ENCODE measurements at places on chromosomes 13 and 19.

- DNase-seq: peak; percentile 39
Measured at GRCh38 chr19:11377237-11377636, 2.8 kb downstream of the SWSAP1 start.

- no peak for DNase-seq
Measured at GRCh38 chr19:55690109-55690768, 15.2 kb downstream of the EPN1 start.

DNA sequence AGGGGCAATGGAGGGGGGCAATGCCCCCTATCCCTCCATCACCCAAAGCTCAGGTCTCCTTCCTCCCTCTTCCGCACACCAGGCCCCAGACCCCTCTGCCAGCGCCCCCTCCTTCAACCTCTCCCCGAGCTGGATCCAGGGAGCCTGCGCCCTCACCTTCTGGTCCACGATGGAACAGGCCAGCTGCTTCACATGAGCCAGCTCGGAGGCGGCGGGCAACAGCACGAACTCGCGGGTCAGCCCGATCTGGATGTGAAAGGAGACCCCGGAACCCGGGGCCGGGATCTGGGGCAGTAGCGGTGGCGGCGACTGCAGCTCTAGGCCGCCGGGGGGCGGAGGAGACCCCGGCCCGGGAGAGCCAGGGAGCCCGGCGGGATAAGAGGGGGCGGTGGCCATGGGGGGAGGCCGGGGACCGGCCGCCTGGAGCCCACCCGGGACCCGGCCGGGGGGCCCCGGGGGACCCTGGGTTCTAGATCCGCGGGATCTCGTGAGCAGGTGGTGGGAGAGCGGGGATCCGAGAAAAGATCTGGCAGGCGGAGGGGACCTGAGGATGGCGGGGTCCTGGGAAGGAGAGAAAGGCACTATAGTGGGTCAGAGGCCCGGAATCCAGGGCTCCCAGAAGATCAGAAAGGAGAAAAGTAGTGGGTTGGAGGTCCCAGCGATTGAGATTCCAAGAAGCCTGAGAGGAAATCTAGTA lies 791 bp downstream of the PRKD2 start:
- DNase-seq: no peak

DNA sequence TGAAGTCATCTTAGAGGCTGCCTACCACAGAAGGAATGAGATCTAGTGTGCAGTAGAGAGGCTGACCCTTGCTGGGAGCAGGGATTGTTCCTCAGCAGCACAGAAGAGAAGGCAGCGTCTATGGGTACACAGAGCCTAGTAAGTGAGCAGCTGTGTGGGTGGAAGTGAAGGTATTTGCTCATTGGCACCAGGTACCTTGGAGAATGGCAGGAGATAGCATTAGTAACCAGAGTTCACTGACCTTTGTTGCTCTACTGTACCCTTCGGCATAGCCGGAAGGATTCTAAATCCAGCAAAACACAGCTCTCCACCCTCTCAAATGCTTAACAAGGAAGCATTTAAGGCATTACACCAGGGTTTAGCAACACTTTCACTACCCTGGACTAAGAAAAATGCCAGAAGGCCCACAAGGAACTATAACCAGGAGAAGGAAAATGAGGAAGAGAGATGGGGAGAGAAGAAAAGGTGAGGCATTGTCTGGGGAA lies 12.3 kb downstream of the SOX21 start:
- no peak for DNase-seq

DNA sequence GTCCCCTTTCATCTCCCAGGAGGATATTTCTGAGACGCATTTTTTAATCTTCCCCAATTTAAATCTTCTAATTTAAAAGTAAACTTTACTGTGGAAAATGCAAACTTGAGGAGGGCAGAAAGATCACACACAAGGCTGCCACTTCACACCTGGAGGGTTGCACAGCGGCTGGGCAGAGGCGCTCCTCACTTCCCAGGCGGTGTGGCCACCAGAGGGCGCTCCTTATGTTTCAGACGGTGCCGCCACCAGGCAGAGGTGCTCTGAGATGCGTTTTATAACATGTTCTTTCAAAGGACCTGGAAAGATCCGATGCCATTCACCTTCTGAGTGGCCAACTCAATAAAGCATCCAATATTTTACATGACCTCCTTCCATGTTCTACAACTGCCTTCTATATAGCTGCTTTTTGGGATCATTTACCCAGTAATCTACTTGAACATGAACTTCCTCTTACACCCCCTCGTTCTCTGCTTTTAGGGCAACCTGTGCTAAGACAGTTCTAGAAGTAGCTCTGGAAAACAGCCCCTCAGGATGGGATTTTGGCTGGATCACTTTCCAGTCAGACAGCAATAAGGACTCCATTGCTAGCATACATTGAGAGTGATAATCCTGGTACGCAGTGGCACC lies 14.8 kb upstream of the MTUS2 start:
- DNase-seq: no peak

DNA sequence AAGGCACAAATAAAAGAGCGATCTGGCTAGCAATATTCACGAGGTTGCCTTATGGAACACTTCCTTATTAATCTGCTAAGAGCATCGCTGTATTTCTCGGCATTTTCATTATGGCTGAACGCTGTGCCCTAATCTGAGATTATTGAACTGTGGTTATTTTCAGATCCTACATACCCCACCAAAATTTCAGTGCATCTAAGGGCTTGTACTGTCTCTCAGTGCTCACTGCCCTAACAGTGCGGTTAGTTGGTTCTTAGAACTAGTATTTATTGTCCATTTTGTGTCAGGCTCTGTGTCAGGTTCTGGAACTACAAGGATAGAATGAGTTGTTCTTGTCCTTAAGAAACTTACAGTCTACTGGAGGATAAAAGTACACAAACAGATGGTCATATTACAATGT lies 51.6 kb downstream of the FLT3 start:
- no peak for DNase-seq

DNA sequence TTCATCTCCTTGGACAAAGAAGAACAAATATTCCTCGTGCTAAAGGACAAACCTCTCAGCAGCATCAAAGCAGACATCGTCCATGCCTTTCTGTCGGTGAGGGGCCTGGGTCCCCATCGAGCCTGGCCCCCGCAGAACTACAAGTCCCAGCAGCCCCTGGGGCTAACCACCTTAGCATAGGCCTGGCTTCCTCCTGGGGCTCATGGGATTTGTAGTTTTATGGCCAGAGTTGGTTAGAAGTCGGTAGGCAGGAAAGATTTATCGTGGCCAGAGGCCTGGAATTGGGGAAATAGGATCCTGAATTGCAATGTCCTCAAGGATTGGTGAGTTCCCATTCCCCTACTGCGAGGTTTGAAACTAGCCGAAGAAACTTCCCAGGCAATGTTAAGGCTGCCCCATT lies 19.6 kb downstream of the TMEM150B start:
- no peak for DNase-seq

DNA sequence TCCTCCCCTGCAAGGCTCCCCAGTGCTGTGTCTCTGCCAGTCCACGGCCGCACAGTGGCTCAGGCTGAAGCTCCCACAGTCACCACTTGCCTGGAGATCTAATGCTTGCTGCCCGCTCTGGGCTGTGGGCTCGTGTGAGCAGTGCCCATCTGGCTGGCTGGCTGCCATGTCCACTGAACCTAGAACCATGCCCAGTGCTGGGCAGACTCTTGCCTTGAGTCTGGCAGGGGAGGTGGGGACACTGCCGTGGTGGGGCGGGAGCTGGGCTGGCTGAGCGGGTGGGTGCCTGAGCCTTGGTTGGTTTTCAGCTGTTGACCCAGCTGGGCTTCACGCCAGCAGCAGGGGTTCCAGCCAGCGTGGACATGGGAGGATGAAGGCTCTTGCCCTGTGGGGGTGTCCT lies 52.3 kb downstream of the CRTC1 start:
- DNase-seq: peak; percentile 44

- DNase-seq: no peak
Measured at GRCh38 chr13:25881971-25882451, 169.8 kb downstream of the SHISA2 start.

GRCh38 chr19:40503320-40503695 lies 36.5 kb downstream of the SPTBN4 start:
- DNase-seq: no peak

DNA sequence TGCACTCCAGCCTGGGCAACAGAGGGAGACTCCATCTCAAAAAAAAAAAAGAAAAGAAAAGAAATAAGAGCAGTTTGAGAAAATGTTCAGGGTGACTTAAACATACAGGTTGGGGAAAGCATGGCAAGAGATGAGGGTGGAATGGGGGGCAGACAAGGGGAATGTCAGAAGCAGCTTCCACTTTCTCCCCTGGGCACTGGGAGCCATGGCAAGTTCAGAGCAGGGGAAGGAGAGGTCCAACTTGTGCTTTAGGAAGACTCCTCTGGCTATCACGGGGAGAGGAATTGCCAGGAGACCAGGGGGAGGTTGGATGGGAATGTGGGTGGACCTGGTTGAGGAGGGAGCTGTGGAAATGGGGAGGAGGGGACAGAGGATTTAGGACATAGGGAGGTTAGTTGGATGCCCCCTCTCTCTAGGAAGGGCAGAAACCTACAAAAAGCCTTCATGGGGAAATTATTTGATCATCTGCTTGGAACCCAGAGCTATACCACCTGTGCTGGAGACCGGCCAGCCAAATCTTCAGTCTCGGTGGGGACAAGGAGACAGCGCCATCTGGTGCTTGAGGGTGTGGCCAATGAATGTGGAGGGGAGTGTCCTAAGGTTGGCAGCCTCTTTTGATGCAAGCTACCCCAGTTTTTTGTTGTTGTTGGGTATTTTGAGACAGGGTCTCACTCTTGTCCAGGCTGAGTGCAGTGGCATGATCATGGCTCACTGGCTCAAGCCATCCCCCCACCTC lies 7.3 kb upstream of the STRN4 start:
- DNase-seq: peak; percentile 26

GRCh38 chr13:79659121-79659521 lies 178.2 kb downstream of the NDFIP2 start:
- no peak for DNase-seq

GRCh38 chr13:108929532-108930206 lies 300.3 kb downstream of the MYO16 start:
- no peak for DNase-seq

- no peak for DNase-seq
Measured at GRCh38 chr19:56778351-56778750, 62.2 kb downstream of the PEG3 start.

- no peak for DNase-seq
Measured at GRCh38 chr13:62920159-62920558, 1504.5 kb upstream of the PCDH20 start.

- DNase-seq: peak; percentile 13
Measured at GRCh38 chr13:104318121-104318520, 1251.9 kb upstream of the SLC10A2 start.

GRCh38 chr19:17183271-17183761 lies 31.8 kb upstream of the USE1 start:
- DNase-seq: no peak

- peak; percentile 21 for DNase-seq
Measured at GRCh38 chr19:33797802-33798671, 1.4 kb downstream of the KCTD15 start.

DNA sequence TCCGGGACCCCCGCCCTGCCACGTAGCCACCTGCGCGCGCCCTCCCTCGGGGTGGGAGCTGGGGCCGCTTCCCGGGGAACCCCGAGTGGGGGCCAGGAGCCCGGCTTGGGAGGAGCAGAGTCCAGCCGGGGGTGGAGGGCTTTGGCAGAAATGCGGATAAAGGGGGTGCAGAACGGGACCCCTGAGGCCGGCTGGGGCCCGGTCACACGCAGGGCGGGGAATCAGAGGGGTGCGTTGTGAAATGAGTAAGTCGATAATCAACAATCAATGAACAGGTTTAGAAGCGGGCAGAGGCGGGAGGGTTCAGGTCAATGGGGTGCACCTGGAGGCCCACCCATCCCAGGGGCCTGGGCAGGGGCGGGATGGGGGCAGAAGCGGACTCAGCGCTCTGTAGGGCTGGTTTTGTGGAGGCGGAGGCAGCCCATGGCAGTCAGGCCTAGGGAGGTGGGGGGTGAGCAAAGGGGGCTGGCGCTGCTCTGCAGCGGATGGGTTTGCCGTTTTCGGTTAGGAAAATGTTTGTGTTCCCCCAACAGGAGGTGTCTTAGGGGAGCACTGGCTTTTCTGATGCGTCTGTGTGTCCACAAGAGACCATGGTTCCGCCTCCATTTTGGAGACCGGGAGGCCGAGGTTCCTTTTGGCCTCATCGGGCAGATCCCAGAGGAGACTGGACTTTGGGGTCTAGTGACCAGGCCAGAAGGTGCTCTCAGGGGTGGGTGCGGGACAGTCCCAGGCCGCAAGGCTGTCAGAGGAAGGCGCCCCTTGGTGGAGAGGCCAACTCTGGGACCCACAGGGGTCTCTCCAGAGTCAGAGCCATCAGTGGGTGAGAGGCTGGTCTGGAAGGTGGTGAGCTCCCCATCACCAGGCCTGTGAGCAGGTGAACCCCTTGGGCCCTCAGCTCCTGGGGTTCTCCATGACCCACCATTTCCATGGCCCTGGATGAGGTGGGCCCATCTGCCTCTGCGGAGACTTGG lies 683 bp upstream of the DIRAS1 start:
- DNase-seq: no peak

DNA sequence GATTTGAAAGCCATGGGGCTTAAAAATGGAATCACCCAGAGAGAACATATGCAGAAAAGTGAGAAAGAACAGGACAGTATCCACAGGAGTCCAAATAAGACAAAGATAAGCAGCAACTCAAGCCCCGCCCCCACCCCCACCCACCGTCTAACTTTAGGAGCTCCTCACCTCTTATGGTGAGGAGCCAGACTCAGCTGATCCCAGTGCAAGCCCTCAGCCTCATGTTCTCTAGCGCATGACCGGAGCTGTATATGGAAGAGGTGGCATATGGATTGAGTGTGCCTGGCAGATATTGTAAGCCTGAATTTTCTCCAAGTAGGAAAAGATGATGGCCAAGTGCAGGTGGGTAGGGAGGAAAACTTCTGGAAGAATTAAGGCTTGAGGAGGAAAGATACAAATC lies 36.4 kb upstream of the DCT start:
- DNase-seq: no peak

DNA sequence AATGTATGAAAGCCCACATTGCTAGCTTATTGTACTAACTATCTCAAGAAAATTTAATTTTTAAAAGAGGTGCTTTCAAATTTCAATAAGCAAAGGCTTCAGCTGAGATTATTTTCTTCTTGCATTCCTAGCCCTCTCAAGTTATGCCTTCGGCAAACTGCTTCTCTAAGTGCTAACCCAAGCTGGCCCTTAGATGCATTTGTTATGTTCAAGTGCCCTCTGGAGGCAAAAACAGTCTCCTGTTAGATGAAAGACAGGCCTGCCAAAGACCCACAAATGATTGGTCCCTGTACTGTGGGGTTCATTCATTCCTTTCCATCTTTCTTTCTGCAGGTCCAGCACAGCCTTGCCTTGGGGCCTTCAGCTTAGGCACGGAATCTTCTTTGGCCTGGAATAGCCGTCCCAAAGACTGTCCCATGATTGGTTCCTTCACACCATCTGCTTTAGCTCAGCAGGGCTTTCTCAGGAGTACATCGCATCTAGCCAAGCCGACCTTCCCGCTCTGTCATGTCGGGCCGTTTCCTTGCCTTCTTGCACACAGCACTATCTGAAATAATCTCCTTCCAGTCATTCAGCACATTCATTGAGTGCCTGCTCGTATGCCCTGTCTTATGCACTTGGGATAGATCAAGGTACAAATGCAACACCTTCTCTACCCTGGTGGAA lies 26.4 kb upstream of the TPTE2 start:
- DNase-seq: peak; percentile 58

- DNase-seq: no peak
Measured at GRCh38 chr13:49343255-49343654, 95.5 kb downstream of the CDADC1 start.
